ENCODE measurements at places on chromosomes 7 and 10. TPM values are rescaled to one million over a fixed set of nuclear protein-coding genes. Genes with fewer than 3 reads are reported as not detected.
A peak's percentile ranks its signal among the peaks of the same experiment; 100 is the strongest.

DNA sequence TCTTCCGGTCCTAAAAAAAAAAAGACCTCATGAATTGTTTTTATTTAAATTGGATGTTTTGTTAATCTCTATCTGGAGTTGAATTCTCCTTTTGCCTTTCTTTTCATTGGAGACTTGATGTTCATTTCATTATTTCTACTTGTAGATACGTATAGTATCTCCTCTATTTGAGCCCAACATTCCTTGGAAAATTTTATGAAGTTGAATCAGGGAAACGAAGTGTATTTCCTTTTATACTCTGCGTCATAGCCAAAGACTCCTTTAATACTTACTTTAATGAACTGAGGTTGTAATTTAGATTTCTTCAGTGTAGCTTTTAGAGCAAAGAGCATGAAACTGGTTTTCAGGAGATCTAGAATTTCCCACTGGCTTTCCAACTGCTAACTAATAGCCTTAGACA lies 132.4 kb downstream of the KIAA1217 start:
- peak; percentile 22 for DNase-seq

BMPR1A gene
- polyA plus RNA-seq, result 41.3 TPM

DNA sequence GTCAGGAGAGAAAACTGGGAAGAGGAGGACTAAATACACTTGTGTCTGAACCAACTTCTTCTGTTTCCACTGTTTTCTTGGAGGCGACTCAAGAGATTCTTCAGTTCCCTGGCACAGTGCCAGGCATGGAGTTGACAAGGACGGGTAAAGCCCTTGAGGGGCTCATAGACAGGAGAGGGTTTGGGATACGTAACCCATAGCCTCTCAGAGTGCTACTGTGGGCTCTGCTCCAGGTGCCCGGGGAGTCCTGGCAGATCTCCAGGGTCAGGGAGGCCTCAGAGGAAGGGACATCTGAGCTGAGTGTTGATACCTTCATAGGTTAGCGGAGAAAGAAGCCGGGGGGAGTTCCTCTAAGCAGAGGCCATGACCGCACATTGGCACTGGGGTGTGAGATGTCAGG lies 42.0 kb downstream of the GALNT17 start:
- DNase-seq, result peak; percentile 57

BUB3 gene
- 55.7 TPM for polyA plus RNA-seq
